ENCODE measurements at places on chromosomes 2 and 18.
A peak's percentile ranks its signal among the peaks of the same experiment; 100 is the strongest.

DNA sequence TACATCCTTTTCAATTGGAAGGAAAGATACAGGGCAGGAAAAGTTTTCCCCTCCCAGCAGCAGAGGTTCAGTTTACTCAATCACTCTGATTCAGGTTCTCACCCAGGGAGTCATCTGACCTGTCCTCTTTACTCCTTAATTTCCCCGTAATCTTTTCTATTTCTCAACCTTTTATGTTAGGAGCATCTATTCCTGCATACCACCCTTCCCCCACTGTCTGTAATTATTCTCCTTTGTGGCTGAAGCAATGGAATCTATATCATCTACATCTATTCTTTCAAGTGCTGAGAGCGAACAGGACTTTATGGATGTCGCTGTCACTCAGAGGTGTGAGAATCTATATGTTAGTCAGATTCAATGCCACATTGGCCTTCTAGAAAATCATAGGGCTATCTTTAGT, 175.2 kb downstream of the NOL4 start:
- no peak for DNase-seq

DNA sequence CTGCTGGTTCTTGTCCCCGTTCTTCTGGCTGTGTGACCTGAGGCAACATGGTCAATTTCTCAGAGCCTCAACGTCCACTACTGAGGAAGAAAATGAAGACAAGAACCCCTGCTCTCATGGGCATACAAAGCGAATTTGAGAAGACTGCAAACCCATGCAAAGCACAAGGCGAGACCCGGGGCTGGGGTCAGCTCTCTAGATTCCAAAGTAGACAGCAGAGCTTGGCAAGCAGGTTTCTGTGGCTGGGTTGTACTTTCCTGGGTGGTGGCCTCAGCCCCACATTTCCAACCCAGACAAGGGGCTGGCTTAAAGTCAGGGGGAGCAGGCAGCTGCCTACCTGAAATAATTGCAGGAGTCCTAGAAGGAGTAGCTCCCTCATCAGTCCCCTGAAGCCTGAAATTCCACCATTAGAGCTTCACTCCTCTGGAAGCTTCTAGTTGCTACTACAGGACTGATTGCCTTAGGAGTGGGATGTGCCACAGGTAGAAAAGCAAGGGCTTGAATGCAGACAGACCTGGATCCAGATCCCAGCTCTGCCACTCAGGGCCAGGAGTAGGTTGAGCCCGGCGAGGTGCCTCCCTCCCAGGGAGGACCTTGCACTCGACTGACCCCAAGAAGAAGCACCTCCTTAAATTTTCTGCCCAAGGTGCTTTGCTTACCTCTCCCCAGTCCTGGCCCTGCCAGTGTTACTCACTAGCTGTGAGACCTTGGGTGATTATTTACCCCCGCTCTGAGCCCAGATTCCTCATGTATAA, 127.6 kb downstream of the CLIP4 start:
- no peak for DNase-seq

GRCh38 chr2:179340678-179341077, 76.0 kb upstream of the SESTD1 start:
- DNase-seq, result no peak

DNA sequence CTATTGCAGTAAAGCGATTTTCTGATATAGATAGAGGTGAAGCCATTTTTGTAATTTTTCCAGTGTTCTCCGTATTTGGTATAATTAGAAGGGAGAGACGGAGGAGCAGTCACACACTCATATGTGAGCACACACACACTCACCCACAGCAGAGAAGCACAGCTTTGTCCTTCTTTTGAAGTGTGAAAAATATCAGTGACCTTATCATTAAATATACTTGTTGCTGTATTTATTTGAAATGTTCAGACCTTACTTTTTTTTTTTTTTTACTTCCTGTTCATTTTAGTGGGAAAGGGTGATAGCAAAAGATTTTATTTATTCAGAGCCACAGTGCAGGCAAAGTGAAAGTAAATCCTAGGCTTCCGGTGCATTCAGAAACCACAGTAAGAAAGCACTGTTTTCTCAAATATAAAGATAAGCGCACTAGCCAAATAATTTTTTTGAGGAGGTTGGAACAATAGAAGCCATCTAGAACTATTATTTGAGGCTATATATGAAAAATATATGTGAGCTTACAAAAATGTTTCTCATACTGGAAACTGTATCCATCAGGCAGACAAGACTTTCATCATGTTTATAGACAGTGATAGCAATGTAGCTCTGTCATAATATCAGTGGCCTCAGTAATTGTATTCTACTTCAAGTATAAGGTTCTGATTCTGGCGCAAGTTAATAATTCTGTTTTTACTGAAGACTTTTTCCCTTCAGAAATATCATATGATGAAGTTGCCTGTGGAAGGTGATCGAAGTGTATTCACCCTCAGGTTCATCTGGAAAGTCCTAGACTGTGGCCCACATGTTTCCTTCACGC, 37.2 kb downstream of the TSHZ1 start:
- DNase-seq, result no peak

GRCh38 chr2:120177001-120177621, 46.1 kb downstream of the TMEM185B start:
- DNase-seq, result peak; percentile 50

- DNase-seq, result no peak
Observed at GRCh38 chr2:128715360-128715759, 396.7 kb upstream of the HS6ST1 start.

DNA sequence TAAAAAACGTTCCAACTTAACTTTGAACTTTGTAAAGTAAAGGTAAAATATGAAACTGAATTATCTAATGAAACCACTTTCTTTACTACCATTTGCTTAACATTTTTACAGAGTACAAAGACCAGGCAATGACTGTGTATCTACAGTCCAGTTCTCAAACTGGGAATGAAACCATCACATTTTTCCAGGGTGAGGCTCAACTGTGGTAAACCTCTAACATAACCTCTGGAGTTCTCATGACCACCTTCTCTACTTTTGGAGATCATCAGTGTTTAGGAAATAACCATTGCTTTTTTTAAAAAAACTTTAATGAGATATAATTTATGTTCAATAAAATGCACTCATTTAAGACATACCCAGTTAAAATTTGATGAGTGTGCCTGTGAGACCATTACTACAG, 223.5 kb downstream of the RNF152 start:
- no peak for DNase-seq

DNA sequence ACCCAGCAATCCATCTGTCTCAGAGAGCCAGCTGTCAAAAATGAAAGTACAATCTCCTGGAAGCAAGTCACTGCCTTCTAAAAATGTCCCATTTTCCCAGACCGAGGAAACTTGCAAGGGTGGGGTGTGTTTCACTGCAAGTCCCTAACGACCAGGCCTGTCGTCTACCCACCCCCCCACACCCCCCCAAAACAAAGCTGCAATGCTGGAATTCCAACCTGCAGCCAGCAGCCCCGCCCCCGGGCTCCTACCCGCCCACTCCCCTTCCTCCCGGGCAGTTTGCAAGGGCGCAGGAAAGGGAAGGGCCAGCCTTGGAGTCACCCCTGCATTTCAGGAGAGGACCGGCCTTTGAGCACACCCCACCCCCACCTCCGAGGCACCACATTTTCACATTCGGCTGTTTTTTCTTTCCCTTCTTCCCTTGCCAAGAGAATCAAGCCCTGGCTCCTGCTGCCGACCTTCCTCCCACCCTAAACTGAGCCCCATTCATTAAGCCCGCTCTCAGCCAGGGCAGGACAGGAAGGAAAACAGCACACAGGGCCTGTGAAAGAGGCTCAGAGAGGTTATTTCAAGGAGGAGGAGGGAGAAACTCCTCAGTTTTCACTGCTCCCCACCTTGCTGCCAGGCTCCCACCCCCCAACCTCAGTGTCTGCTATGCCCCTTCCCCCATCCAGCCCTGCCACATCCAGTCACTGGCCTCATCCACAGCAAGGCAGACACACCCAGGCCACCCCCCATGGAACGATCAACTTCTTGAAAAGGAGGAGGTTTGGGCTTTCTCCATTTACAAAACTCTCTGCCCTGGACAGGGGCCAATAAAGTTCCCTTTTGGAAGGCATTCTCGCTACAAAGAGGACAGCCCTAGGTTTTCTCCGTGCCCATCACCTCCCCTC, 11.3 kb downstream of the SMAD7 start:
- no peak for DNase-seq

GRCh38 chr18:22267697-22268096, 98.3 kb downstream of the GATA6 start:
- DNase-seq, result no peak

- no peak for DNase-seq
Observed at GRCh38 chr2:29097569-29097968, 17.6 kb upstream of the CLIP4 start.

GRCh38 chr2:128980475-128980874, 661.8 kb upstream of the HS6ST1 start:
- no peak for DNase-seq

- DNase-seq, result no peak
Observed at GRCh38 chr18:61743775-61744531, 148.9 kb downstream of the RNF152 start.

GRCh38 chr2:74481431-74481830, 1.4 kb downstream of the CCDC142 start:
- DNase-seq, result no peak

GRCh38 chr2:189951791-189952535, 110.6 kb downstream of the MSTN start:
- DNase-seq, result no peak

GRCh38 chr2:178072383-178073301, at the start of gene PDE11A:
Gene PDE11A, minus strand, starts transcription at chr2:178072777. Its CDS starts 340 bp downstream, at chr2:178072437.
- peak; percentile 26 for DNase-seq

DNA sequence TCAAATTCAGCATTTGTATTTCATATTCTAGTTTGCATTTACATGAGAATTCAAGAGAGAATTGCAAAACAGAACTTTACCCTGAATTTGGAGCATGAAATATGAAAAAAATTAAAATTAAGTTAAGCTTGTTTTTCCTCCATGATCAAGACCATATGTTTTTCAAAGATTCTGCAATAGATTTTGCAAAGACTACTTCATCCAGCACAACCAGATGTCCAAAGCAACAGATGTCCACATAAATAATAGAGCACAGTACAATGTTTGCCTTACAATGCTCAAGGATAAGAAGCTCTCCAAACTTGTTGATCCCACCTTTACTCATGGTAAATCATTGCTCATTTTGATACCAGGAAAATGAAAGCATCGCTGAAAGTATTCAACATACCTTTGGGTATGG, 25.6 kb downstream of the FAP start:
- DNase-seq, result no peak

DNA sequence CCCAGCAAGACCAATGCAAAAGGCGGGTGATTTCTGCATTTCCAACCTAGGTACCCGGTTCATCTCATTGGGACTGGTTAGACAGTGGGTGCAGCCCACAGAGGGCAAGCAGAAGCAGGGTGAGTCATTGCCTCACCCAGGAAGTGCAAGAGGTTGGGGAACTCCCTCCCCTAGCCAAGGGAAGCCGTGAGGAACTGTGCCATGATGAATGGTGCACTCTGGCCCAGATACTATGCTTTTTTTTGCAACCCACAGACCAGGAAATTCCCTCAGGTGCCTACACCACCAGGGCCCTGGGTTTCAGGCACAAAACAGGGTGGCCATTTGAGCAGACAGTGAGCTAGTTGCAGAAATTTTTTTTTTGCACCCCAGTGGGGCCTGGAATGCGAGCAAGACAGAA, 662.6 kb upstream of the ACVR2A start:
- DNase-seq, result peak; percentile 38

DNA sequence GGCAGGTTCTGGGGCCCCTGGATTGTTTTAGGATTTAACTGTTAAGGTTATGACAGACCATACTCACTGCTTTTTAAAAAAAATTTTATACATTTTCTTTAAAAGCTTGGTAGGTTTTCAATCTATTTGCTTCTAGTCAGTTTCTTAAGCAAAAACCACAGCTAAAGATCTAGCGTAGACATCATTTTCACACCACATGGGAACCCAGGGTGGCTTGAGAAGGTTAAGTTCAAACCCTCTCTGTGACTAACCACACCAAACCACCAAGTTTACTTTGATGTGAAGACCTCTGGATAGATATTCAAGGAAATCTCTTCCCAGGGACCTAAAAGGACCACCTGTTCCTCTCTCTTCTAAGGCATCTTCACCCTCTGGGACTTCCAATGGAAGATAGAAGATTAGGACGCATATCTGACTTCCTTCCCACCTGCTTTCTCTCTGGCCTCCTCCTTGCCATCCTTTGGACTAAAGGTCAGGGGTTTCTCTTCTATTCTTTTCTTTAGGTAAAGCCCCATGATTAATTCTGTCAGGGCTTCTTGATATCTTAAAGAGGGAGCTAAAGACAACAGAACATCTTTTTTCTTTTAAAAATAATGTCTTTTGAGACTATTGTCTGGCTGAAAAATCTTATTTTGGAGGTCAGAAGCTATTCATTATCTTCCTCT, 32.3 kb downstream of the FOSL2 start:
- no peak for DNase-seq

- DNase-seq, result no peak
Observed at GRCh38 chr2:162074632-162074895, 549 bp upstream of the DPP4 start.

DNA sequence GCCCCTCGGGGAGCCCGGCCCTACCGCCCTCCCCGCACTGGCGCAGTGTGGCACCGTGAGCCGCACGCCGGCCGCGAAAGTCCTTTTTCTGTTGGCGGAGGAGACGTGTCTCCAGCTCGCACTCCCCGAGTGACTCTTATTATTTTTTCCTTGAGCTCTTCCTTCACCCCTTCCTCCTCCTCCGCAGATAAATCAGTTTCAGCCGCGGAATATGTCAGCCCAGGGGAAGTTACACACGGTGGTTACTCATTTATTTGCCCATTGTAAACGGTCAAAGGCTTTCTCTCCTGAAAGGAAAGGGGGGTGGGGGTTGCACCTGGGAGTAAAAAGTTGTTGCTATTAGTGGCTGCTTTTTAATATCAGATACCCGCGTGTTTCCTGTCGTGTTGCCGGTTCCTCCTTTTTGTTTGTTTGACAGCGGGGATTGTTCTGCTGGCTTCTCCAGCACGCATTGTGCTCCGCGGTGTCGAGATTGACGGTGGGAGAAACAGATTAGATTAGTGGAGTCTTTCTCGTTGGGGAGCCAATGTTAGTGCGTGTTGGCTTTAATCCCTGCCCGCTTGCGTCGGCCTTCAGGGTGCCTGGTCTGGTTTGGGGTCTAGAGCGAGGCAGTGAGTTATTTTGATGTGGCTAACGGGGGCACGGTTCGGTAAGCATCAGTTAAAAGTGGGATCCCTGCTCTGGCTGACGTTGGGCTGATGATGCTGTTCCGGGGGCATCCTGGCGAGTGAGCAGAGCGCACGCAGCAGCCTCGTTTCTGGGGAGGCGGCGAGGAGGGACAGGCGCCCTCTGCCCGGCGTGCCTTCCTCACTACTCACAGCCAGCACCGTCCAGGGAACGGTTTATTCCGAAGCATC, 1.6 kb downstream of the CRIM1 start:
- no peak for DNase-seq

- DNase-seq, result no peak
Observed at GRCh38 chr2:56671973-56672569, 488.3 kb downstream of the CCDC85A start.

DNA sequence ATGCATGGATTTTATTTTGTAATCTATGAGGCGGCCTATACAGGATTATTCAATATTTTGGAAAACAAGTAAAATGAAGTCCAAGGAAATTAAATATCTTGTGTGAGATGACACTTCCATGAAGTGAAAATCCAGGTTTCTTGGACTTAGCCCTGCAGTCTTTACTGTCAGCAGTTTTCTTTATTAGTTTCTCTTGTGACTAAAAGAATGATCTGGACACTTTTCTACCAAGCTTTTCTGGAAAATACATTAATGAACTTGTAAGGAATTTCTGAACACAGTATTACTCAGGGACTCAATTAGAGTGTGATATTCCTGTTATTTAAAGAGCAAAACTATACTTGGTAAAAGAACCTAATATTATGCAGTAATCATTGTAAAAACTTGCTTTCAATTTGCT, 610.4 kb upstream of the SLC8A1 start:
- DNase-seq, result no peak
